ENCODE measurements at places on chromosomes 13 and 19.

GRCh38 chr19:50837300-50837699 lies 3.9 kb upstream of the KLK15 start:
- no peak for DNase-seq

- no peak for DNase-seq
Measured at GRCh38 chr13:31919971-31920726, 111.4 kb upstream of the FRY start.

DNA sequence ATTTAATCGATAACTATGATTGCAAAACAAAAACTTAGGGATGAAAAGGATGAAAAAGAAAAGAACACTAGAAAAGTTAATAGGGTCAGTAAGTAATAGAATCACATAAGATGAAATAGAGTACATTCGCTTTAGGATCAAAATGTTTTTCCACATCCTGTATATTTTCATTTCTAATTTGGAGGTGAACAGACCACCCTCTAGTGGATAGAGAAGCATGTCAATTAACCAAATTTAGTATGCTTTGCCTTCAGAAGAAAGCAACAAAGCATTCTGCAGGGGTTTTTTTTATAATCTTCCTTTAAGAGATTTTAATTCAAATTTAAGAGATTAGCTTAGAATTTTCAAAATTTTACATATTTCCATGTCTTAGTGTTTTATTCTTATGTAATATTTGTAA lies 611.0 kb upstream of the SGCG start:
- no peak for DNase-seq

GRCh38 chr19:15244106-15244803 lies 12.0 kb upstream of the EPHX3 start:
- DNase-seq = no peak

DNA sequence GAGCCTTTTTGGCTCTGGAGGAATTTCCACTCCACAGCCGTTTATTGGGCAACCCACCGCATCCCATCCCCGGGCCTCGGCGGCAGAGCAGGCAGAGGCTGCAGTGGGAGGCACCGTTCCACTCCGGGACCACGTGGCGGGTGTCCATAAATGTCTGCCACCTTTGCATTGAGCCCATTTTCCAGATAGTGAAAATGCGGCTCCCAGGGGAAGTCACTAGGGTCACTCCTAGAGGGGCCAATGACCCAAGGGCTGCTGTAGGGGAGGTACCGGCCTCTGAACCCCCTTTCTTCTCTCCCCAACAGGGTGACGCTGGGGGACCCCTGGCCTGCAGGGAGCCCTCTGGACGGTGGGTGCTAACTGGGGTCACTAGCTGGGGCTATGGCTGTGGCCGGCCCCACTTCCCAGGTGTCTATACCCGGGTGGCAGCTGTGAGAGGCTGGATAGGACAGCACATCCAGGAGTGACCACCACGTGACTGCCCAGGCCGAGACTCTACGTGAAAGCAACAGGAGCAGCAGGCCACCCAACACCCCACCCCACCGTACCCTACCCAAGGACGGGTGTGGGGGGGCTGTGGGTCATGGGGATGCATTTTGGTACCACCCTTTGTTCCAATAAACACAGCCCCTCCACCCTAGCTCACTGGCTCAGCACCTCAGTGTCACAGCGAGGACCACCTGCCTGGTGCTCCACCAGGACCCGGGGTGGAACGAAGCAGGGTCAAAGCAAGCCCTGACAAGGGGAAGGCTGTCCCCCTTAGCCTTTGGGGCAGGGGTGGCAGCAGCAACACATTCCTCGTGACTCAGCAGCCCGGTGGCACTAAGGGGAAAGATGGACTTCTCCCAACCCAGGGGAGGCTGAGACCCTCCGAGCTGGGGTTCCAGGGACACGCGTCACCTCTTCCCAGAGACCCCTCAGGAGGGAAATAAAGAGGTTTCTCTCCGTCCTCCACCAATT lies 1.5 kb downstream of the TIMM13 start:
- DNase-seq = no peak

- peak; percentile 88 for DNase-seq
Measured at GRCh38 chr13:36418022-36418805, 14.1 kb upstream of the CCNA1 start.

DNA sequence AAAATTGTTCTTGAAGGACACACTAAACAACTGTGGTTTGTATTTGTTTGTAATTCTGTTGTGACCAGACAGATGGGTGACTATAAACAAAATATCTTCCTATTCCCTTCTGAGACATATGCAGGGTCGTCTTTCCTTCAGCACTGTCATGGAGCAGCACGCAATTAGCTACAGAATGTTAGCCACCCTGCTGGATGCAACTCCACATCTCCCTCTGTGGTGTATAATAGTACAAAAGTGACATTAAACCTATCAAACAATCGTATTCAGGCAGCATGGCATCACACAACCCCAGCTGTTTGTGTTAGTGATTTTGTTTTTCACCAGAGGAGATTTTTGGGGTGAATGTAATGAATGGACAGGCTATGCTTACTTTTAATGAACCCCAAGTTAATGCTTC lies 146.2 kb downstream of the GPC6 start:
- no peak for DNase-seq

GRCh38 chr19:16168465-16169081 lies 4.8 kb downstream of the CIB3 start:
- no peak for DNase-seq

GRCh38 chr13:21730186-21730880 lies 59.5 kb downstream of the FGF9 start:
- no peak for DNase-seq

GRCh38 chr13:23716401-23716800 lies 146.2 kb downstream of the TNFRSF19 start:
- DNase-seq = no peak

- no peak for DNase-seq
Measured at GRCh38 chr13:69959046-69959445, 148.6 kb upstream of the ATXN8OS start.

- DNase-seq = no peak
Measured at GRCh38 chr19:5891938-5892771, 11.4 kb downstream of the NDUFA11 start.

GRCh38 chr13:22077764-22078163 lies 406.9 kb downstream of the FGF9 start:
- DNase-seq = no peak

- no peak for DNase-seq
Measured at GRCh38 chr19:29268103-29268502, 55.2 kb upstream of the UQCRFS1 start.

- DNase-seq = peak; percentile 62
Measured at GRCh38 chr13:44843403-44843802, 145.9 kb downstream of the NUFIP1 start.

DNA sequence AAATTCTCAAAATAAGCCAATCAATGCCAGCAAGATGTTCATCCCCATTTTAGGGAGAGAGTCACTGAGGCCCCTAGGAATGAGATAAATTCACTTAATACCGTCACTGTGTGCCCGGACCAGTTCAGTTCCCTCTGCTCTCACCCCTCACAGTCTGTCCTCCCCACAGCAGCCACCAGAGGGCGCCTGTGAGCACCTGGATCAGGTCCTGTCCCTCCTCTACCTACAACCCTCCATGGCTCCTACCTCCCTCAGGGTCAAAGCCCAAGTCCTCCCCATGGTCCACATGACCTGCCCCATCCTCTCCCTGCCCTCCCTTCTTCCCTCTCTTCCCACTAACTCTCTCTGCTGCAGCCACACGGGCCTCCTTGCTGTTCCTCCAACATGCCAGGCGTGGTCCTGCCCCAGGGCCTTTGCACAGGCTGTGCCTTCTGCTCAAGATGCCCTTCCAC lies 42.0 kb upstream of the NFIC start:
- no peak for DNase-seq

GRCh38 chr13:113664751-113665596 lies 2.0 kb upstream of the GRK1 start:
- DNase-seq = no peak

DNA sequence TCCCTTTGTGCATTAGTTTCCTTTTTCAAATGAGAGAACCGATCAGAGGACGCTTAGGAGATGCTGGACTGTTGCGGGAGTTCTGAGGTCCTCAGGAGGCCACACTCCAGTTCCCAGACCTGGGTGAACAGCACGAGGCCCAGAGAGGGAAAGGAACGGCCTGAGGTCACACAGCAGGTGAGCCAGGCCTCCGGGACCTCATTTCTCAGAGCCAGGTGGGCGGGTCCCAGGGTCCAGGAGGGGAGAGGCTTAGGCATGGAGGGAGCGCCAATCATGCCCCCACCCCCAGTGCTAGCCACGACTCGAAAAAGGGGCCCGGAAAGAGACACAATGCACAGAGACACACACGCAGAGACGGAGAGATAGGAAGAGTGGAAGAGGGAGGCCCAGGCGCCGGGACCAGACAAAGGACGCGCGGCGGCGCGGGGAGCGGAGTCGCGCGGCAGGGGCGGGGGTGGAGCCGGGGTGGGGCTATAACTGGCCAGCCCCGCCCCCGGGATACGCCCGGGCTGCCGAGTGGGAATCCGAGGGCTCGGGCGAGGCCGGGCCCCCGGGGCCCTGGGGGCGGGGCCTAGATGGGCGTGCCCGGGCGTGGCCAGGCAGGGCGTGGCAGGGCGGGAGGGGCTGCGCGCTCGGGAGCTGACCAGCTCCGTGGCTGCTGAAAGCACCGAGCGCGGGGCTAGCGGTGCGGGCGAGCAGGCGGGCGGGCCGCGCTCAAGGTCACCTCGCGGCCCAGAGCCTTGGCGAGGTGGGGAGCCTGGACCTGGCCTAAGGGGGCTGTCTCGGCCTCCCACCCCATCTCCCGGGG lies 1.6 kb downstream of the ELAVL3 start:
- DNase-seq = no peak

DNA sequence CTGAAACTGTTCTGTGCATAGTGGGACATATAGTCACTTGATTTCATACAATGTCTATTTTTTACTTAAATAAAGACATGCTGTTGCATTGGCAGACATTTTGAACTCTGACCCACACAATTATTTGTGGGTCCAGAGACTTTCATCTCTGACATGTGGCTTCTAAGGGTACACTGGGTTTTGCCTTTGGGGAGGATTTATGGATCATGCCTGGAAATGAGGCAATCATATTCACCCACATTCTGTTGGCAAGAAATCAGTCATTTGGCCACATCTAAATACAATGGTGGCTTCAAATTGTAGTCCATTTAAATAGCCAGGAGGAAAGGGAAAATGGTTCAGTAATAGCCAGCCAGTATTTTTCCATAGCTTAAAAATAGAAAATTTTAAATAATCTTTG lies 238.3 kb upstream of the KLF12 start:
- DNase-seq = no peak

DNA sequence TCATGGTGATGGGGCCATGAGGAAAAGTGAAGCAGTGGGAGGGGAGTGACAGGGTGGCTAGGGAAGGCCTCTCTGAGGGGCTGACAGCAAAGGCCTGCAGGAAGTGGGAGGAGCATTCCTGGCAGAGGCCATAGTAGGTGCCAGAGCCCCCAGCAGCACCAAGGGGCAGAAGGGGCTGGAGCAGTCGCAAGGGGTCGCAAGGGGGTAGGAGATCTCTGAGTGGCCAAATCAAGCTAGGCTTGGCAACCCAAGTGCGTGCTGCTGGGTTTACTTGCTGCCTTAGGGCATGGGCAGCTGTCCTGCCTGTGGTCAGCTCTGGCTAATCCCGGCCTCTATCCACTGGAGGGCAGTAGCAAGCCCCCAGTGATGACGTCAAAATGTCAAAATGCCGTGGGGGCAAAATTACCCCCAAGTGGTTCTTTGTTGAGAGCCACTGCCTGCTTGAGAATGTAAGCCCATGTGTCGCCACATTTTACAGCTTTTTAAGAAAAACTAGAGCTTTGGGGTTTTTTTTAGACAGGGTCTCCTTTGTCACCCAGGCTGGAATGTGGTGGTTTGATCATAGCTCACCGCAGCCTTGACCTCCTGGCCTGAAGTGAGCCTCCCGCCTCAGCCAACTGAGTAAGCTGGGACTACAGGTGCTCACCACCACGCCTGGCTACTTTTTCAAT lies 11.8 kb downstream of the CCDC97 start:
- DNase-seq = no peak

DNA sequence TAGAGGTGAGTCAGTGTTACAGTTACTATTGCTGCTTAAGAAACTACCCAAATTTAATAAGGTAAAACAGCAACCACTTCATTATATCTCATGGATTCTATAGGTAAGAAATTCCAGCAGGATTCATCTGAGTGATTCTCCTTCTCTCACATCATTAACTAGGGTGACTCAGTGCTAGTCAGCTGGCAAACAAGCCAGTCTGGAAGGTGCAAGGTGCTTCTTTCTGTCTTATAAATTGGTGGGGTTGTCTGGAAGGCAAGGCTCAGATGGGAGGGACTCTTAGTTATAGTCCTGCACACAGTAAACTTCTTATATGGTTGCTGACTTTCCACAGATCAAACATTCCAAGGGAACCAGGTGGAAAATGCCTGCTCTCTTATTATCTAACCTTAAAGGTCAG lies 484.5 kb downstream of the GPC5 start:
- DNase-seq = no peak

GRCh38 chr19:4969292-4969771 lies 419 bp downstream of the KDM4B start:
- DNase-seq = no peak

DNA sequence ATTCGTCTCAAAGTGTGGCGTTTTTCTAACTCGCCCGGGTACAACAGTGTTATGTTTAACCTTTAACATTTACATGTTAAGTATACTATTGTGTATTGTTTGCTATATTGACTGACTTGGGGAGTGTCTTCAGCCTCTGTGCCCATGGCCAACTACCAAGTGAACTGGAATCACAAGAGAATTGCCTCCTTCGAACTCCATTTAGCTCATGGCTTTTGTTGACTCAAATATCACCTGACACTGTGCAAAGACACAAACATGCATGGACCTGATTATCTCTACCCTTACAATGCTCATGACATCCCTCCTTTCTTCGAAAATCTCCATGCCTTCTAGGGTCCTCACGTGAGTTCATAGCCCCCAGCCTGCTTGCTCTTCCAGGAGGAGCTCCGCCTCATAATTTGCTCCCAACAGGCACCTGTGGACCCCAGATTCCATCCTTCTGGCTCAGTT lies 704 bp downstream of the ZNF814 start:
- DNase-seq = no peak

DNA sequence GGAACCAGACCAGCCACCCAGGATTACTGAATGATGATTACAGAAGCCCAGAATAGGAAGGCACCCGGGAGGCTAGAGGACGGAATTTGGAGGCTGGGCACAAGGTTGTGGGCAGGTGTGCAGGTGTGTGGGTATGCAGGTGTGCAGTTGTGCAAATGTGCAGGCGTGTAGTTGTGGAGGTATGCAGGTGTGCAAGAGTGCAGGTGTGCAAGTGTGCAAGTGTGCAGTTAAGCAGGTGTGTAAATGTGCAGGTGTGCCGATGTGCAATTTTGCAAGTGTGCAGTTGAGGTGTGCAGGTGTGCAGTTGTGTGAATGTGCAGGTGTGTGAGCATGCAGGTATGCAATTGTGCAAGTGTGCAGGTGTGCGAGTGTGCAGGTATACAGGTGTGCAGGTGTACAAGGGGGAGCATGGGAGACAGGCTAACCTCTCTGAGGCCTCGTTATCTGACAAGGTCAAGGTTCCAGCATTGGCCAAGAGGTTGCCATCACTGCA lies 131.8 kb downstream of the KCTD15 start:
- no peak for DNase-seq

Data from non-pigmented ciliary epithelial cell (primary cell).